Right atrium auricular region (tissue), 2 donors: ENCODE measurements at places on chromosomes 5 and 9.

DNA sequence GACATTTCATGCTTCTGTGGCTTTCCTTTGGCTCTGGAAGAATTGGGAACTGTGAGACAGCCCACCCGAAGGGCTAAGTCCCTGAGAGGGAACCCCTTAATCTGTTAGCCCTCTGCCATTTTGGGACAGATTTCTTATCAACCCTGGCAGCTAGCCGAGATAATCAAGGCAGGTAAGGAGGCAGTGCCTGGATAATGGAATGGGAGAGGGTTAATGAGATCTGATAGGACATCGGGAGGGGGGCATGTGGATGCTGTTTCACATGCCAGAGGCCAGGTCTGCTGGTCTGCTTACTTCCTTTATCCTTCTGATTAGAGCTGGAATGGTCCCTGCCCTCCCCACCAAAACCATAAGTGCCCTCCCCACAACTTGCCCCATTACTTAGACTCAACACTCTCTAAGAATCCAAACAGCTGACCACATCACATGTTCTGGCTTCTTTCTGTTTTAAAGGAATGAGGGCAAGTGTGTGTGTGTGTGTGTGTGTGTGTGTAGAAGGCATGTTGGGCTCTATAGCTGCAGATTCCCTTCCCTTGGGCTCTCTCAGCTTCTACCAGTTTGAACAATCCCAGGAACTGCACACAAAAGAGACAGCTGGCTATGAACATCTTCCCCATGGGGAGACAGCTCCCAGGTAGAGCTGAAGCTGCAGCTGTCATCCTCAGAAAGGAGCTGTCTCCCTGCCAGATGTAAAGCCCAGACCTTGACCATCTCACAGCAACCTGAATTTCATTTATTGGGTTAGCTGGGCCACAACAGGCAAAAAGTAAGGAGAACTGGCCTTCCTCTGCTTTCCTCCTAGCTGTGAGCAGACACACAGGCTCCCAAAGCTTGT is 221.3 kb downstream of the PIK3R1 start:
- DNase-seq, result no peak

GRCh38 chr5:102800427-102800826 is 45.3 kb downstream of the PAM start:
- no peak for DNase-seq

- DNase-seq, result no peak
Observed at GRCh38 chr5:153390569-153390968, 99.9 kb upstream of the GRIA1 start.

DNA sequence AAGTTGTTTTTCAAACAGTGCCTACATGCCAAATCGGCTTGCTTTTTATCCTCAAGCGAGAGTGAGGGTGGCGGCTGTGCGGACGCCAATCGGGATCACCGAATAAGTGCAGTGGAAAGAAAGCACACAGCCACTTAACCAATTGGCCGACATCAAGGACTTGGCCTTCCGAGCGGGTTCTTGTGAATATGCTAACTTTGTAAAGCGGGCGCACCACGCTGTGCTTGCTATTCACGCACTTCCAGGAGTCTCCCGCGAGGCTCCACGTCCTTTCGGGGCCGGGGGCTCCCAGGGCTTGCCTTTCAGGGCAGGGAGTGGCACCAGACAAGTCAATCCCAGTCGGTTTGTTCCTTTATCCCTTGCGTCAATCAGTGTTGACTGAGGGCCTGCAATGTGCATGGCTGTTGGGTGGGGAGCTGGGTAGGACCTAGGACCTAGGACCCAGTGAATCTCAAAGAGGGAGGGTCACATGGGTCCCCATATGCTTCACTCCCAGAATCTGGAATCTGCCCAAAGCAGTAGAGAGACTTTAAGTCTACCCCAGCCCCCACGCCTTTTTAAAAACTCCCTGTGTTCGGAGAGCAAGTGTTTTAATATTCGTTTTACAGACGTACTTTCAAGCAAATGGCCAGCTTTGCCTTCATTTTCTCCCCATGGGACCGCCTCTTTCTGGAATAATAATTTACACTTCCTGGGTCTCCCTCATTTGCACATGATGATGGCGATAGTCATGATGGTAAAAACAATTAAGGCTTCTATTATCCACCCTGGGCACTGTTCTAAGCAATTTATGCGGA is 2.0 kb upstream of the GCNT4 start:
- peak; percentile 68 for DNase-seq

DNA sequence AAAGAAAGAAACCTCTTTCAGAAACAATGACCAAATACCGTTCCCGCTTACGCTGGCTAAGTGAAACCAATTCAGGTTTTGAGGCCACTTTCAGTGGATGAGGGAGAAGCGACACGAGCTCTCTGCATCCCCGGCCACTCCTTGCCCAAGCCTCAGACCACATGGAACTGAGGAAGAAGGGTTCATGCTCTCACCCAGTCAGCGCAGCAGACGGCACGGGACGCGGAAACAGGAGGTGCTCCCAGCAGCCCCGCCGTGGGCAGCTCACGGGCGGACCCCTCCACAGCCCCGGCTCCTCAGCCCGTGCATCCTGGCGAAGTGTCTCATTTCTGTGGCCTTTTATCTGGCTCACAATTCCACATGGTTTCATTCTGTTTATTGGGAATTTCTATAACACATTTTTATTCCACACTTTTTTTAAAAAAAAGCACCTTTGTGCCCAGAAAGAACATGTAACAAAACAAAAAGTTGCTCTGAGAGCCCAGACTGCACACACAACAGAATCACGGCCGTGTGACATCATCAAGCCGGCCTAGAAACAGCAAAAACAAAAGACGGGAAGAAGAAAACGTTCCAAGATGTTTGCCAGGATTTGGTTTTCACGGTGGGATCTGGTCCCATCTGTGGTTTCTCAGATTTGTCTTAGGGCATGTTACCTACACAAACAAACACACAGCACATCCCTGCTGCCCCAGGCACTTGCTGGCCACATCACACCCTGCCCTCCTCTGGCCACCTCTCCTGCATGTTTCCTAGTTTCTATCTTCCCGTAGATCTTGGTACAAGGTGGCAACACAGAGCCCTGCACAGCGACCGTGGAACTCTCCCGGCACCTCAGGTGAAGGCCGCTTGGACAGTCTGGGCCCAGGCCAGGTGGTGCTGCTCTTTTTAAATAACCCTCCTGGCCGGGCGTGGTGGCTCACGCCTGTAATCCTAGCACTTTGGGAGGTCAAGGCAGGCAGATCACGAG is 16.2 kb downstream of the QSOX2 start:
- no peak for DNase-seq

- no peak for DNase-seq
Observed at GRCh38 chr9:96089452-96090085, 212.4 kb downstream of the HSD17B3 start.

- DNase-seq, result no peak
Observed at GRCh38 chr5:110109667-110110066, 419.9 kb downstream of the MAN2A1 start.

GRCh38 chr5:93569300-93570160 is 11.5 kb downstream of the NR2F1-AS1 start:
- DNase-seq, result no peak

- no peak for DNase-seq
Observed at GRCh38 chr9:101387871-101388506, 3.2 kb upstream of the BAAT start.
